Immature natural killer cell (primary cell): ENCODE measurements at places on chromosomes 12 and 14. TPM values are rescaled to one million over a fixed set of nuclear protein-coding genes. Genes with fewer than 3 reads are reported as not detected.
A peak's percentile ranks its signal among the peaks of the same experiment; 100 is the strongest.

PRPF40B gene
- polyA plus RNA-seq: 3.2 TPM

DNA sequence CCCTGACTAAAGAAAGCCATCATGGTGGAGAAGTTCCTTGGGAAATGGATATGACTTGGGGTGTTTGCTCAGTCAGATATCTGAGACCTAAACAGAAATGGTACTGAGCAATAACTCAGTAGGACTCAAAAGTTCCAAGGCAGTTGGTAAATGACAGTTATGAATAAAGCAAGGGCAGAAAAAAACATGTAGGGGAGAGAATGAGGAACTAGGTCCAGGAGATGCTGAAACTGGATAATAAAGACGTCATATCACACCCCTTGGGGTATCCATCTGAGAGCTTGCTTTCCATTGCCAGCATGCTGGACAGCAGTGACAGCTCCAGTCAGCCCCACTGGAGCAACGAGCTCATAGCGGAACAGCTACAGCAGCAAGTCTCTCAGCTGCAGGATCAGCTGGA lies 37.5 kb downstream of the RPGRIP1 start:
- peaks cover 5% of the 10 kb centered on the region for H3K27me3 ChIP-seq
- no peak for DNase-seq
- H3K36me3 ChIP-seq: no peaks in the 10 kb centered on the region
- H3K27ac ChIP-seq: no peak overlapping the region
- no peak overlapping the region for H3K4me3 ChIP-seq

DNA sequence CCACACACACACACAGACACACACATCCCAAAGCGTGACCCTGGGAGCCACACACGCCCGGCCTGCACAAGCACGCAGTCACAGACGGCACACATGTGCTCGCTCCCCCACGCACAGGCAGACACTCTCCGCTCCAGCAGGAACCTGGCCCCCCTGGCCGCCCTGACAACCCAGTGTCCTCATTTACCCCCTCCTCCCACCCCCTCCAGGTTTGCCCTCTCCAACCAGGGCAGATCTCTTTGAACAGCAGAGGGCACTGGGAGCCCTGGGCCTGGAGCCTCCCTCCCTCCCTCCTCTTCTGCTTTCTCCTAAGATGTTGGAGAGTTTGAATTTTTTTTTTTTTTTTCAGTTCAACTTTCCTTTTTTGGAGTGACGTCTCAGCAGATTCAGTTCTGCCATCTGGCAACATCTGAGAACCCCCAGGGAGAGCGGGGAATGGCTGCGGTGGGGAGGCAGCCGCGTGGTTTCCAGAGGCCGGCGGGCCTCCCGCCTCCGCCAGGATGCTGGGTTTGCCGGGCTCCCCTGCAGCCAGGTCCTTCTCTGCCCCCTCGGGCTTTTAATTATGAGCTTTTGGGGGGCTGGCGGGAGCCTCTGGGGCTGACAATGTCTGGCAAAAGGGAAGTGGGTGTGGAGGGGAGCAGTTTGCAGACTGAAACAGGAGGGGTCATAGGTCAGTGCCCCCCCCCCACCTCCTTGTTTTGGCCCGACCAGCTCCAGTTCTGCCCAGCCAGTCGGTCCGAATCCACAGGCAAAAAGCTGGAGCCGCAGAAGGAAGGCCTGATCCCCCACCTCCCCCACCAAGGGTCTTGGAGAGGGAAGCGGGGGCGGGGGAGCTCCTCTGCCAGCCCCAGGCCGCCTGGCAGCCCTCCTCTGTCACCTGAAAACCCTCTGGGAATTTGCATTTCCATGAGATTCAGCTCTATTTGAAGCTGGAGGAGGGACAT lies 1.3 kb upstream of the NCOR2 start:
- H3K4me1 ChIP-seq: peaks cover 15% of the 10 kb centered on the region
- H3K4me3 ChIP-seq: peak overlapping the region; percentile 53
- no peak for DNase-seq
- no peaks in the 10 kb centered on the region for H3K36me3 ChIP-seq
- H3K27ac ChIP-seq: no peak overlapping the region

DNA sequence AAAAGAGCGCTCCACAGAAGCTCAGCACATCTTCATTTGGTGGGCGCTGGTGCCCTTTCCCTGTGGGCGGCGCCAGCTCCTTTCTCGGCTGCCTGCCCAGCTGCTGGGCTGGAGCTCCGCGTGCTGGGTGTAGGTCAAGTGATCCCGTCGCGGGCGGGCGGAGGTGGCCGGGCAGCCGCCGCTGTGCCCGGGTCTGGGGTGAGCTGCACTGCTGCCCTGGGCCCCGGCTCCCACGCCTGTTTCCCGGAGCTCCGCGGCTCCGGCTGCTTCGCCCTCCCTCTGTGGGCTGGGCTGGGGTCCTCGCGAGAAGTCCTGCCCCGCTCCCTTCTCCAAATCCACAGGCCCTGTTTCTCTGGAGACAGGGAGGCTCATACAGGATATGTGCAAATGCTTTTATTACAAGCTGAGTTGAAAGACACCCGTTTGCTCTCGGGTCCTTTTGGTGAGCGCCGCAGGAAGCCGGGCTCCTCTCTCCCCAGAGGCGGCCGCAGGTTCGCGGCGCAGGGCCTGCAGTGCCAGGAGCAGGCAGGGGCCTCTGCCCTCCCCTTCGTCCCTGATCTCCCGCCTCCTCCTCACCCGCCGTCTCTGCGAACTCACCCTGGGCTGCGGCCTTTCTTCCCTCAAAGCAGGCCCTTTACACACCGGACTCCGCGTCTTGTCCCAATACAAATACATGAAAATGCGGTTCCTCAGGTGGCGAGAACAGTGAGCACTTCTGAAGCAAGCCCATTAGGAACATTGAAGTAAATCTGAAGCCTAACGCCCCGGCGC lies 67.8 kb upstream of the CAPRIN2 start:
- no peaks in the 10 kb centered on the region for H3K36me3 ChIP-seq
- H3K27me3 ChIP-seq: peaks cover 8% of the 10 kb centered on the region
- peak overlapping the region; percentile 86 for H3K27ac ChIP-seq
- peaks cover 26% of the 10 kb centered on the region for H3K4me1 ChIP-seq
- DNase-seq: peak; percentile 40
- peak overlapping the region; percentile 88 for H3K4me3 ChIP-seq

- peaks cover 8% of the 10 kb centered on the region for H3K36me3 ChIP-seq
- H3K27me3 ChIP-seq: peaks cover 7% of the 10 kb centered on the region
- no peak overlapping the region for H3K27ac ChIP-seq
- no peak for DNase-seq
Observed at GRCh38 chr14:74488786-74489397, 4.2 kb downstream of the NPC2 start.
